Activated CD8-positive, alpha-beta memory T cell treated with anti-CD3 and anti-CD28 coated beads, Interleukin-2, amount 10 ng/mL, durations not matched to agents 7 days and 5 days (primary cell): ENCODE measurements at places on chromosomes 16 and 17. TPM values are rescaled to one million over a fixed set of nuclear protein-coding genes. Genes with fewer than 3 reads are reported as not detected.

DNA sequence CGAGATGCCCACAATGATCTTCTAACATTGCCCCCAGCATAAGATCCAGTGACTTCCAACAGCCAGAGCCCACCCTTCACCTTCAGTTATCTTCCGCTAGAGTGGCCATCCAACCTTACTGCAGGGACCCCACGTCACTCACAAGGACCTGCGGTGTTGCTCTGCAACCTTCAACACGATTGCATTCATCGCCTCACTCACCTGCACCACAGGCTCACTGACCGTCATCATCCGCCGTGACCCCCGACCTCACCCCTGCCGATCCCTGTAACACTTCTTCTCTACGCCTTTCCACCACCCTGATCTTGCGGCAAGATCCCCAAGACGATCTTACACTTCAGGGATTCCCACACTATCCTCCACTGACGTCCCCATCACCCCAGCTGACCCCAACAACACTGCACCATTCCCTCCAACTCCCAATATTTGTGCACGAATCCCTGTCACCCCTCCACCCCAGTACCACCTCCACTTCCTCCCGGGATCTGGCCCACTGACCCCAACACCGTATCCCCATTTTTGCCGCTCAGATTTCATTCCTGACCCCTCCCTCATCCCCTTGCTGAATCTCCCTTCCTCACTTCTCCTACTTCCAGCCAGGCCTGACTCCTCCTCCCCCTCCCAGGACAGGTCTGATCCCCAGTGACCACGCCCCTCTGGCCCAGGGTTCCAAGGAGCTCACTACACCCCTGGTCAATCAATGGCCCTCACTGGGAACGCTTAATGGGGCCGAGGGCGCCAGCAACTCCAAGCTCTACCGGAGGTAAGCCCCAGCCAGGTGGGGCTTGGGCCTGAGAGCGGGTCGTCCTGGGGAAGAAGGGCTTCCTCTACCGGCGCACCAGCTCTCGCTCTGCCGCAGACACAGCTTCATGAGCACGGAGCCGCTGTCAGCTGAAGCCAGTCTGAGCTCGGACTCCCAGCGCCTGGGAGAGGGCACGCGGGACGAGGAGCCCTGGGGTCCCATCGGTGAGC, 7.6 kb downstream of the RUNDC3A start:
- H3K27ac ChIP-seq = no peak overlapping the region
- H3K4me1 ChIP-seq = peaks cover 9% of the 10 kb centered on the region
- DNase-seq = no peak

- H3K36me3 ChIP-seq = no peaks in the 10 kb centered on the region
These were observed 44.1 kb downstream of the RBBP6 start for GRCh38 chr16:24583494-24583893.

DNA sequence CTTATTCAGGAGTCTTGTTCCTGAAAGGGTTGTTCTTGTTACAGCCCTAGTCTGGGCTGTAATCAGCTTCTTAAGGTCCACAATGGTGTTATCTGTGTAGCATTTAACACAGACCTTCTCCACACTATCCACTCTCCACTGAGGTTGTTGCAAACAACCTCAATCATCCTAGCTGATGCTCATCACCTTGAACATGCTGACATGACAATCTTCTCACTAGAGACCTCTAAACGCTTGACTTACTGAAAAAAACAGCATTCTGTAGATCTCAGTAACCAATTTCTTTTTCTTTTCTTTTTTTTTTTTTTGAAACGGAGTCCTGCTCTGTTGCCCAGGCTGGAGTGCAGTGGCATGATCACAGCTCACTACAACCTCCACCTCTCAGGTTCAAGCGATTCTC, 3.6 kb downstream of the TNFRSF17 start:
- no peaks in the 10 kb centered on the region for H3K36me3 ChIP-seq
- no peak overlapping the region for H3K4me3 ChIP-seq
- H3K4me1 ChIP-seq = peaks cover 7% of the 10 kb centered on the region
- no peak overlapping the region for H3K27ac ChIP-seq

DNA sequence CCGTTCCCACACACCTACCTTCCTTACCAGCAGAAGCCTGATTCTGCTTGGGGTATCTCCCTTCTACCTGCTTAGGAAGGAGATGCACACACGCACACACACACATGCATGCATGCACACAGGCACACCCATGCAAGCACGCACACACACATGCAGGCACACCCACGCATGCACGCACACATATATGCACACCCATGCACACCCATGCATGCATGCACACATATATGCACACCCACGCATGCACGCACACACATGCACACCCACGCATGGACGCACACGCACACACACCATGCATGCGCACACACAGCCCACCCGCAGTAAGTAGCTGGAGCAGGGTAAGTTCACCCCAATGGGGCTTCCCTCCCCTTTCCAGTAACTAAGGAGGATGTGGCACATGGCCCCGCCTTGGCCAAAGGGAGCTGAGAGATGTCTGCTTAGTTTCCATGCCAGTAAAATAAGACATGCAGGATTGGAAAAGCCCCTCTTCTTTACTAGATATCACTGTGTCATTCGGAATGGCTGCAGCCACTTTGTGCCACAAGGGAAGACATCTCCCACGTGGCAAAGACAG, 33.7 kb downstream of the ADCY9 start:
- DNase-seq = peak; percentile 54
- H3K27me3 ChIP-seq = no peaks in the 10 kb centered on the region
- peaks cover 41% of the 10 kb centered on the region for H3K4me1 ChIP-seq
- H3K4me3 ChIP-seq = no peak overlapping the region
- H3K27ac ChIP-seq = no peak overlapping the region
- H3K36me3 ChIP-seq = peaks cover 6% of the 10 kb centered on the region

DNA sequence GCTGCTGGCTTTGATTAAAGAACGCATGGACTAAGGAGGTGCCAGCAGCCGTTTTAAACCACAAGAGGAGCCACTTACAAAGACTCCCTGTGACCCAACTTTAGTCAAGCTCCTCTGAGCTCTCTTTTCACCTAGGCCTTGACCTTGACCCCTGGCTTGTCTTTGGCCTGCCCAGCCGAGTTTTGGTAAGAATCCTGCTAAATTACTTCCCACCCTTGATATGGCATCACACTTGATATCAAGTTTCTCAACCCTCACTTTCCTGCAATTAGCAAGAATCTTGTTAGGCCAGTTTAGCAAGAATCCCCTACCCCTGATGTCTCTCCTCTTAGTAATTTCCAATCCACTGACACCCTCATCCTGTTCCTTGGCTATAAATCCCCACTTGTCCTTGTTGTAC, 232.8 kb upstream of the SALL1 start:
- no peaks in the 10 kb centered on the region for H3K4me1 ChIP-seq
- H3K27ac ChIP-seq = no peak overlapping the region
- H3K36me3 ChIP-seq = no peaks in the 10 kb centered on the region
- H3K4me3 ChIP-seq = no peak overlapping the region
- no peak for DNase-seq

DNA sequence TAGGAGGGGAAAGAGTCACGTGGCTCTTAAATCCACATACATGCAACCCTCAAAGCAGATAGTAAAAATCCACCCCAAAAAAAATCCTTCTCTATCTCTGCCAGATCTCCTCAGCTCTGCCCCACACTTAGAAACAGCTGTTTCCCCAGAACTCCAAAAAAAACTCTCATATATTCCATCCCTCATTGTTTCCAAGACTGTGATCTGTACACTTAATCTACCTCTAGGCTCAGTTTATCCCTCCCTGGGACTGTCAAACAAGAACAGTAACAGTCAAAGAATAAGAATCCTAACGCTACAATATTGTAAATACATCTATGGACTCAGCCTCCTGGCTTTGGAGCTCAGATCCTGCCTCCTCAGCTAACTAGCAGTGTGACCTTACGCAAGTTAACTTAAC, 11.6 kb downstream of the CUEDC1 start:
- no peak overlapping the region for H3K27ac ChIP-seq
- no peak overlapping the region for H3K4me3 ChIP-seq
- no peak for DNase-seq
- no peaks in the 10 kb centered on the region for H3K36me3 ChIP-seq
- H3K4me1 ChIP-seq = peaks cover 29% of the 10 kb centered on the region

The SPNS3 gene
- 39.1 TPM for total RNA-seq

The PRDM7 gene
- not detected for total RNA-seq

GRCh38 chr16:87586201-87586782, 16.0 kb upstream of the JPH3 start:
- H3K27ac ChIP-seq = no peak overlapping the region
- no peaks in the 10 kb centered on the region for H3K36me3 ChIP-seq
- no peak for DNase-seq

DNA sequence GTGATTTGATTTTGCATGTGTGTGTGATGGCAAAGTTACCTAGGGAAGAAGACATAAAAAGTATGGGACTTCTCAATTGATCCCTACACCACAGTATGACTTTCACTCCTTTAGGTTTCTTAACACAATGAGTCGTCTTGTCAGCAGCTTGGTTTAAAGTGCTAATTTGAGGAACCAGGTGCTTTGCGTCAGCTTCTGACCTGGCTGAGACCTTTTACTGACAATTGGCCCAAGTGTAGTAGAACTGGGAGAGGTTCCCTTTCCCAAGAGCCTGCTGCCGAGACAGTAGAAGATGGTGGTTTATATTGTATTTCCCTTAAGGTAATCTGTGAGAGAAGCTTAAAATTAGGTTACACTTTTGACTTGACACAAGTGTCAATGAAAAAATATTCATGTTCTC, 54.9 kb downstream of the LDHD start:
- H3K4me3 ChIP-seq = no peak overlapping the region
- H3K27ac ChIP-seq = no peak overlapping the region
- no peak for DNase-seq
- H3K4me1 ChIP-seq = peaks cover 28% of the 10 kb centered on the region
- peaks cover 3% of the 10 kb centered on the region for H3K36me3 ChIP-seq
- no peaks in the 10 kb centered on the region for H3K27me3 ChIP-seq

The ACSM5 gene
- not detected for total RNA-seq

The NOTUM gene
- total RNA-seq = 0.21 TPM

GRCh38 chr17:67671493-67671892, 46.2 kb upstream of the NOL11 start:
- H3K4me1 ChIP-seq = no peaks in the 10 kb centered on the region
- H3K4me3 ChIP-seq = no peak overlapping the region
- no peaks in the 10 kb centered on the region for H3K27me3 ChIP-seq
- peak overlapping the region; percentile 52 for H3K27ac ChIP-seq
- no peak for DNase-seq

GRCh38 chr17:40284085-40284713, 3.5 kb upstream of the CDC6 start:
- peak overlapping the region; percentile 7 for H3K27ac ChIP-seq
- no peak for DNase-seq
- H3K4me3 ChIP-seq = no peak overlapping the region
- H3K36me3 ChIP-seq = peaks cover 29% of the 10 kb centered on the region
- H3K4me1 ChIP-seq = peaks cover 52% of the 10 kb centered on the region

The RRAD gene
- total RNA-seq = 0.55 TPM

DNA sequence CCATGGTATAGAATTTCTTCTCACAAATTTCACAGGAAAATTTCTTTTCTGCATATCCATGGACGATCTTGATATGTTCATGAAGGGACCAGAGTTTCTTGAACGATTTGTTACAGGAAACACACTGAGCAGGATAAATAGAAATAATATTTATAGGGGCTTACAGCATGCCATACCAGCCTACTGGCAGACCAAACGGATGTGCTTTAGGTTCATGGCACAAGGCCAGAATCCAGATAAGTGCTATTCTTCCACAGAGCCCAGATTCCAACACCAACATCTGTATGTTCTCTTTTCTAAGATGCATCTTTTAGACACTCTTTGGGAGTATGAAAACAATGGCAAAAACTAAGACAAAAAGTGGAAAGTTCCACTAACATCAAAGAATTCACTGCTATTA, 49.3 kb downstream of the ZNF652 start:
- no peak overlapping the region for H3K4me3 ChIP-seq
- H3K27me3 ChIP-seq = no peaks in the 10 kb centered on the region
- peaks cover 9% of the 10 kb centered on the region for H3K36me3 ChIP-seq
- no peak for DNase-seq

GRCh38 chr17:81416612-81417011, 21.4 kb downstream of the BAHCC1 start:
- peaks cover 9% of the 10 kb centered on the region for H3K4me1 ChIP-seq
- H3K36me3 ChIP-seq = no peaks in the 10 kb centered on the region
- H3K27ac ChIP-seq = no peak overlapping the region
- no peak overlapping the region for H3K4me3 ChIP-seq

DNA sequence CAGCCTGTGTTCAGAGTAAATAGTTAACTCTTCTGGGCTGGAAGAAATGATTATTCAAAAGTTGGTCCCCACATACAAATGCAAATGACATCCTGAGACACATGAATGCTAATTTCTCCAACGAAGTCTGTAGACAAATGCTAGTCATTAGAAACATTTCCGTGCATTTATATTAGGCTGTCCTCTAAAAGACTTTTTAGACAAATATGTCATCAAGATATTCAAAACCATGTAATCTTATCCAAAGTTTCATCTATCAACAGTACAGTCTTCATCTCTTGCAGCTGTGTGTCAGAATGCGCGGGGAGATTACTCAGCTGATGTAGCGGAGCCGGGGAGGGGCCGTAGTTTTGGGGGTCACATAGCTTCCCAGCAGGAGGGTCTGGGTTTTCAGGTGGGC, 33.8 kb upstream of the MAF start:
- no peak overlapping the region for H3K27ac ChIP-seq
- H3K27me3 ChIP-seq = peaks cover 19% of the 10 kb centered on the region
- no peak for DNase-seq
- peaks cover 16% of the 10 kb centered on the region for H3K36me3 ChIP-seq

DNA sequence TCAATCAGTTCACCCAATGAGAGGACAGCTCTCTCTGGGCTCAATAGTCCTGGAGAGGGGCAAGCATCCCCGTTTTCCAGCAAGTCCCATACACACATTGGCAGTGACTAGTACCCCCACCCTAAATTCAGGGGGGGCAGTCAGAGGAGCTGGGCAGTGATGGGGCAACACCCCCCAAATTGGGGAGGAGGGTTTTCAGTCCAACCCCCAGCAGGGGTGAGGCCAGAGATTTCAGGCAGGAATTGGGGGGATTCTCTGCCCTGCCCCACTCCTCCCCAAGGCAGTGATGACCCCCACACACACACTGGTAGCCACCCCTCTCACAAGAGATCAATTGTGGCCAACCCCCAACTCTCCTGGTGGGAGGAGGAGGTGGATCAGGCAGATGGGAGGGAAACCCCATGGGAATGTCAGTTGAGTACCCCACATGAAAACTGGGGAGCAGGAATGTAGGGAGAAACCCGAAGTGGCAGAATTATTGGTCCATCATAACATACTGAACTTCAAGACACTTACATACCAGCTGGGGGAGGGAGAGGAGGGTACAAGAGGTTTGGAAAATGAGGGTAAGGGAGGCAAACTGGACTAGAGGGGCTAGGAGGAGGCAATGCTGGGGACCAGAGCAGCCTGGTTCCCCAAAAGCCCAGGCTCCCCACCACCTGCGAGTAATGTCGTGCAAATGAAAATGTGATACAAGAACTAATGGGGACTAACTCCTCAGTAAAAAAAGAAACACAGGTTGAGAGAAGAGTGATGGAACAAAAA, 3.1 kb downstream of the VAMP2 start:
- peaks cover 51% of the 10 kb centered on the region for H3K4me1 ChIP-seq
- DNase-seq = no peak
- no peaks in the 10 kb centered on the region for H3K27me3 ChIP-seq
